Neural crest cell (in vitro differentiated cells): ENCODE measurements at places on chromosomes 11 and 22. TPM values are rescaled to one million over a fixed set of nuclear protein-coding genes. Genes with fewer than 3 reads are reported as not detected.

GRCh38 chr11:96456111-96456510, 66.3 kb downstream of the JRKL start:
- no peaks in the 10 kb centered on the region for H3K36me3 ChIP-seq
- no peak overlapping the region for H3K4me3 ChIP-seq
- no peak overlapping the region for H3K27ac ChIP-seq
- DNase-seq, result no peak
- H3K4me1 ChIP-seq, result no peaks in the 10 kb centered on the region

GRCh38 chr22:48342016-48342415, 1485.7 kb downstream of the BRD1 start:
- peaks cover 6% of the 10 kb centered on the region for H3K4me1 ChIP-seq
- no peak overlapping the region for H3K4me3 ChIP-seq
- peaks cover 8% of the 10 kb centered on the region for H3K27me3 ChIP-seq
- H3K36me3 ChIP-seq, result no peaks in the 10 kb centered on the region

GRCh38 chr11:60515144-60515855, at the start of gene MS4A13:
Gene MS4A13, plus strand, starts transcription at chr11:60515392. Its CDS starts 2,692 bp downstream, at chr11:60518084.
- H3K27me3 ChIP-seq, result no peaks in the 10 kb centered on the region
- no peaks in the 10 kb centered on the region for H3K4me1 ChIP-seq
- H3K27ac ChIP-seq, result no peak within 1 kb of the TSS
- no peak for DNase-seq
- no peak within 1 kb of the TSS for H3K4me3 ChIP-seq

GRCh38 chr11:8807544-8808225, 103.3 kb upstream of the AKIP1 start:
- no peaks in the 10 kb centered on the region for H3K36me3 ChIP-seq
- peak overlapping the region; percentile 69 for H3K4me3 ChIP-seq
- no peak overlapping the region for H3K27ac ChIP-seq

DNA sequence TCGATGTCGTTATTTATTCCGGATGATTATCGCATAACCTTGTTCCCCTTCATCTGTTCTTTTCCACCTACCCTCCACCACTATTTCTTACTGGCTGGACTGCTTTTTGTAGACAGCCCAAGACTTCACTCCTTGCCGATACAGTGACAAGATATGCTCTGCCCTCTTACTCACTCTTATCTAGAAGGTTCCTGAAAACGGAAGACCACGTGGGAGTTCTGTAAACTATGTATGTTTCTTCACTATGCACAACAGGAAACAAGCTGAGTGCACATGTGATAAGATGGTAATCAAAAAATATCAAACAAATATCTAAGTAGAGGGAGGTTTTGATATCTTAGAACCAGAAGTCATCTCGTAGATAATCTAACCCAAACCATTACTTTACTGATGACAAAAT, 122.9 kb upstream of the ARHGAP20 start:
- no peaks in the 10 kb centered on the region for H3K4me1 ChIP-seq
- no peaks in the 10 kb centered on the region for H3K36me3 ChIP-seq
- H3K4me3 ChIP-seq, result no peak overlapping the region
- H3K27me3 ChIP-seq, result no peaks in the 10 kb centered on the region

CASP4 gene
- total RNA-seq, result not detected in 2 replicates

SEPTIN3 gene
- 71.5 and 75.0 TPM in 2 replicates for total RNA-seq

ZC3H7B gene
- 83.8 and 84.3 TPM in 2 replicates for total RNA-seq
